ENCODE measurements at places on chromosomes 3 and 15.

DNA sequence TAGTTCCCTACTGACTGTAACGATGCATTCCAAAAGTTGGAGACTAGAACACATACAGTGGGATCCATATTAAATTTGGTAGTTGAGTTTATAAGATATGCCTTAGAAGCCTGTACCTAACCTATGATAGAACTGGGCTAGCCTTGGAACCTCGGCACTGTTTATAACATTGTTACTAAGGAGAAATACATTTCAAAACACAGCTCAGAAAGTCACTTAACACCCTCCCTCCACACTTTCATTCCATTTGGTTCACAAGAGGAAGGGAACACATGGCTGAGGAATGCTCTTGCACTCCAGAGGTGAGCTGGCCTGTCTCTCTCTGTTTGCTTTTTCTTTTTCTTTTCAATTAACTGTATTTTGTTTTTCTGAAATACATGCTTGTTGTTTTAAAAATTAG lies 48.7 kb upstream of the TSC22D2 start:
- no peak for DNase-seq

DNA sequence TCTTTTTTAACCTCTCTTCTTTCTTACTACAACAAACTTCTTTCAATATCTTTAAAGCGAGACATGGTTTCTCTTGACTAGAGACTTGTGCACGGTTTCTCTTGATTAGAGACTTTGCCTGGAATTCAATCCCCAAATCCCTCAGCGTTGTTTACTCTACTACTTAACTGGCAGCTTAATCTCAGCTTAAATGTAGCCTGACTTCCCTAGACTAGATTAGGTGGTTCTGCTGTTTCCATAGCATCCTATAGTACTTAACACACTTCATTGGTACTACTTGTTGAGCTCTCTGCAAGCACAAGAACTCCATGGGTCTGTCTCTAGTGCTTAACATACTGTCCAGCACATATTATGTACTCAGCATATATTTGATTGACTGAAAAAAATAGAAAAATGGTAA lies 168.2 kb upstream of the GPR149 start:
- no peak for DNase-seq

DNA sequence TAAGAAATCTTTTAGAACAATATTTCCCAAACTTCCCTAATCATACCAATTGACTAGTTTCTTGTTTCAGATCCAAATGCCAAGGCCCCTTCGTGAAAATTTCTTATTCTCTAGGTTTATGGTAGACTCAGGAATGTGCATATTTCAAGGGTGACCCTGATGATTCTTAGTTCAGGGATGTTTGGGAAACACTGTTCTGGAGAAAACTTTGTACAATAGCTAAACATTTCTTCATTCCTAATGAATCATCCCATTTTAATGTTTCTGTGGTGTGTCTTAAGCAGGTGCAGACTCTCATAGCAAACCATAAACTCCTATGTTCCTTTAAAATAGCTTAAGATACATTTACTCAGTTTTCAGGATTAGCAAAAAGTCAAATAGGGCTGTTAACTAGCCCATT lies 314.5 kb downstream of the TIGIT start:
- no peak for DNase-seq

- no peak for DNase-seq
Observed at GRCh38 chr3:126937973-126938372, 44.9 kb upstream of the PLXNA1 start.

- no peak for DNase-seq
Observed at GRCh38 chr3:11178421-11178820, 24.1 kb downstream of the HRH1 start.

- DNase-seq, result no peak
Observed at GRCh38 chr3:193377591-193377990, 962 bp downstream of the ATP13A5 start.

DNA sequence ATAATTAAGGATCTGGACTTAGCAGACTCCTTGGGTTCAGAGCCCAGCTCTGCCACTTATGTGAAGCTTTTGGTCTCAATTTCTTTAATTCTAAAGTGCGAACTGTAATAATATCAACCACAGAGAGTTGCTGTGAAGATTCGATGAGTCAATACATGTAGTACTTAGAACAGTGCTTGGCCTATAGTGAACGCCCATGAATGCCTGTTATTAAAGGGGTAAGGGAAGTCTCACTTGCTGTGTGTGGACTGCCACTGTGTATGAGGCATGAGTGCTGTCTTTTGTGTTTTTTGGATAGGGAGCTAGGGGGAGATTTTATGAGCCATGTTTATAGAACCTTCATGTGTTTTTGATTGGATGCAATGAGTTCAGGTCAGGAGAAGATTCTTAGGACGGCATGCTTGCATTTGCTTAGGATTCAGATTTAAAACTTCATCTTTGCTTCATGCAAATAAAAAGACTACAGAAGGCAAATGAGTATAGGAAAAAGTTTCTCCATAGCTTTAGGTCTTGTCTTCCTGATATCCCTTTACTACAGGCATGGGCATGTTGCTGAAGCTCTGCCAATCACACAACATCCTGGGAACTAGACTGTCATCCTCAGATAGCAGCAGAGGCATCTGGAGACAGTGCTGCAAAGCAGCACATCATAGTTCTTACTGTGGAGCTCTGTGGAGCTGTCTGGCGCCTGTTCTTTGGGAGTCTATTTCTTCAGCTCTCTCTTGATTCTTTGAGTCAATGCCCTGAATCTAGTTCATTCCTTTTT lies 50.0 kb downstream of the PLS1 start:
- no peak for DNase-seq

DNA sequence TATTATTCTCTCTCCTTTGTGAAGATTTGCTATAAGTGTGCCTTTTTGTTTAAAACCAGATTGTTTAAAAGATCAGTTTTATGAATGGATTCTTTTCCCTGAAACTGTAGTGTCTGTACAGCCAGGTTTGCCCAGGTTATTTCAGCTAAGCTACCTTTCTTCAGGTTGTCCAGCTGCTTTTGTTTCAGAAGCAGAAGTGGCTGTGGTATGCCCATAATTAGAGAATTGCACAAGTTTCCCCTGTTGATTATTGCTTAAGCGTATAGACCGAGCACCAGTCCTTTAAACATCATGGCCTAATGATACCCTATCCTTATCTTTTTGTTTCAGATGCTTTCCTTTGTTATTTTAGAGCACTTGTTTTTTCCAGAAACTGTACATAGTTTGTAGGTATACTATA lies 10.2 kb downstream of the ASB7 start:
- no peak for DNase-seq

- no peak for DNase-seq
Observed at GRCh38 chr3:134850761-134851160, 55.7 kb downstream of the EPHB1 start.

DNA sequence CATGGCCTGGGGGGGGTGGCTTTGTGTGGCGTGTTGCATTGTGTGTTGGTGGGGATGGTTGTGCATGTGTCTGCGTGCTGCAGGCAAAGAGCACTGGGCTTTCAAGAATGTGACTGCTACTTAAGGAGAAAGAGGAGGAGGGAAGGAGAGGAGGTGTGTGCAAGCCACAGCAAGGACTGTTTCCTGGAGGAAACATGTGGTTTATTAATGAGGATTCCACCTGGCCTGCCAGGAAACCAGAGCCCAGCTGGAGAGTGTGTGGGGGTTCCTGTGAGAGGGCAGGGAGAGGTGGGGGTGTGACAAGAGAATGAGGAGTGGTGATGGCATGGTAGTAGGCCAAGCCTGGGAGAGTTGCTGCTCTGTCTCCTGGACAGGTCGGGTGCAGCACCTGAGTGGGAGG lies 258.1 kb upstream of the ROPN1 start:
- no peak for DNase-seq

DNA sequence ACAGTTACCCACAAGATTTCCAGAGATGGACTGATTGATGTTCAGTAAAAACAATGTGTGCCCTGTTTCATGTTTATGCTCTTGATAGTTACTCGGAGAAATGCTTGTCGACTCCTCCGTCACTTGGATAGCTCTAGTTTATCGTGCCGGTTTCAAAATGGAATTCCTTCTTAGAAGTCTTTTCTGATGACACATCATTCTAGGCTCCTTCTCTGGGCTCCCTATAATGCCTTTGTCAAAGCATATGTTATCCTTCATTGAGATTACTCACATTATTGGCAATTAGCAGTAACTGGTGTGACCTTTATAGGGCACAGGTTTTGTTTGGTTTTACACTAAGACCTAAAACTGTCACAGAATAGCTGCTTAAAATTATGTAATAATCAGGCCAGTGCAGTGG lies 201.8 kb downstream of the CNTN6 start:
- DNase-seq, result no peak

DNA sequence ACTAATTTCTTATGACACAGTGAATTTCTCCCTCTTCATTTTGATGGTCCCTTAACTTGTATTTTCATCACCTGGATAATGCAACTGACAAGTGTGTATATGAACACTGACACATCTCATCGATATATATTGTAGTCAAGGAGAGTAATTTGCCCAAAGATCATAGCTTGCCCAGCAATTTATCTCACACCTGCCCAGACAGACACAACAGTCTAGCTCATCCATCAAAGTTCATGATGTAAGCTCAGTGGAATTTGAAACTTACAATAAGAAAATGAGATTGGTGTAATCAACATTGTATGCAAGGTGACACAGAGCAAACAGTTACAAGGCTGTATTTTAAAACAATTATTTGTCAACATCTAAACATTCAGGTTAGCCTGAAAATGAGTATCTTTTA lies 805.8 kb downstream of the NAALADL2 start:
- DNase-seq, result no peak
